Urinary bladder (tissue), 4 donors: ENCODE measurements at places on chromosomes 12 and 14.

- DNase-seq, result no peak
Measured at GRCh38 chr12:67647181-67647798, 1.3 kb upstream of the DYRK2 start.

- no peak for DNase-seq
Measured at GRCh38 chr14:35387219-35387618, 17.3 kb downstream of the NFKBIA start.

DNA sequence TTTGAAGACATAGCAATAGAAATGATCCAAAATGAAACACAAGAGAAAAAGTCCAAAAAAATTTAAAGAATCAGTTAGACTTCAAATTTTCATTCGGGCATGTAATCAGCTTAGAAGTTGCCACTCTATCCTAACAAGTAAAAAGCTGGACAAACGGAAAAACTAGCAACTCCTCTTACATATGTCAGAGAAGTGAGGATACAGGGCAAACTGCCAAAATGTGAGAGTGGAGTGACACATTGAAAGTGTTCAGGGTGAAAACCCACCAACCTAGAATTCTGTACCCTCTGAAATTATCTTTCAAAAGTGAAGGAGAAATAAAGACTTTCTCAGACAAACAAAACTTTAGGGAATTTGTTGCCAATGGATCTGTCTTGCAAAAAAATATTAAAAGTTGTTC lies 42.0 kb upstream of the CHPT1 start:
- no peak for DNase-seq

DNA sequence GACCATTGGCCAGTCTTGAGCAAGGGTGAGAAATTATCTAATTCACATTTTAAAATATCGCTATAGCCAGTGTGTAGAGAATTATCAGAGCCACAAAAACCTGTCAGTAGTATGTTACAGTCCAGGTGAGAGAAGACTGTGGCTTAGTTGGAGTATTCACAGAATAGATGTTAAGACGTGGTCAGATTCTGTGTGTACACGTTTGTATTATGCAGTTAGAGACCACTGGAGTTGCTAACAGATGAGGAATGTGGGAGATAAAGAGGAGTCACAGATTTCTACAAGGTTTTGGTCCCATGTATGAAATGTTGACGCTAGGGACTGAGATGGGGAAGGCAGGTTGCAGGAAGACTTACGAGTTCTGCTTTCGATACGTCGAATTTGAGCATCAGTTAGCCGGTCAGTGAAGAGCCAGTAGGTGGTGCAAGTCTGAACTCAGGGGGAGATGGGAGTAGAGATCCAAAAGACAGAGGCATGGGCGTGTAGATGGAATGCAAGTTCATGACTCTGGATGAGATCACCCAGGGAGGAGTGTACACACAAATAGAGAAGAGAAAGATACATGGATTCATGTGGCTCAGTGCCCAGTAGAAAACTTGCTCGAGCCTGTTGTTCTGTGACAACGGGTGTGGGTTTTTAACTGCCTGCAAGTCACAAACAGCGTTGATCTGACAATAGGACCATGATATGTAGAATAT lies 114.8 kb upstream of the FLRT2 start:
- DNase-seq, result peak; percentile 91

- DNase-seq, result no peak
Measured at GRCh38 chr14:39607978-39608377, 175.7 kb upstream of the FBXO33 start.

- DNase-seq, result no peak
Measured at GRCh38 chr12:121806546-121807423, 3.0 kb downstream of the SETD1B start.

DNA sequence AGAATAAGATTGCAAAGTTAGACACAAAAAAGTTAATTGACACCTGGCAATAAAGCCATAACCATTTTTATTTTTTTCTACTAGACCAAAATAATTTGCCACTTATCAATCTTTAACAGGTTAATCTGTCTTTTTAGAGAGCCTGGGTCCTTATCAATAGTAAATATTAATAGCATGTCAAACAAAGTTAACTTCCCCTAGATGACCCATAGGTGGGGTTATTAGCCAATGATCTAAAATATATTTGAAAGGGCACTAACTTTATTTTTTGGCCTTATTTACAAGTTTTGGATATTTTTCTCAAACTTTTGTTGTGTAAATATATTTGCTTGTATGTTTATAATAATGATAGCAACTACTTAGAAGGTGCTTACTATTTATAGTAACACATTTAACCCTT lies 3.9 kb downstream of the ANKRD33 start:
- no peak for DNase-seq

DNA sequence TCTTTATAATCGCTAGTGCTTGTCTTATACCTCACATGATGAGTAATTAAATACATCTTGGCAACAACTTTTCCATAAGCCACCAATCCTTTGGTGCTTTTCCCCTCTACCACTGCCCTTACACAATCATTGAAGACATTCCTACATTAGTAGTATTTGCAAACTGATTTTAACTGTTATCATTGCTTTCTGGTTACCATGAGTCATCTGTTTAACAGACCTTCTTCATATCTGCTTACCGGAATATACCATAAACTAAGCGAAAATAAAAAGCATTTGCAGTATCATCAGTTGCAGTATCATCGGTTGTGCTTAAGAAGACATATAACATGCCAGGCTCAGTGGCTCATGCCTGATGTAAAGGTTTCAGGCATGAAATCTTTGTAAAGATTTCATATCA lies 54.8 kb upstream of the PLEKHA5 start:
- DNase-seq, result no peak

- DNase-seq, result no peak
Measured at GRCh38 chr12:113049976-113050742, 6.4 kb upstream of the DTX1 start.

- DNase-seq, result no peak
Measured at GRCh38 chr12:132227782-132228475, 83.7 kb downstream of the NOC4L start.

GRCh38 chr14:102878174-102878969 lies 44.1 kb upstream of the AMN start:
- no peak for DNase-seq

DNA sequence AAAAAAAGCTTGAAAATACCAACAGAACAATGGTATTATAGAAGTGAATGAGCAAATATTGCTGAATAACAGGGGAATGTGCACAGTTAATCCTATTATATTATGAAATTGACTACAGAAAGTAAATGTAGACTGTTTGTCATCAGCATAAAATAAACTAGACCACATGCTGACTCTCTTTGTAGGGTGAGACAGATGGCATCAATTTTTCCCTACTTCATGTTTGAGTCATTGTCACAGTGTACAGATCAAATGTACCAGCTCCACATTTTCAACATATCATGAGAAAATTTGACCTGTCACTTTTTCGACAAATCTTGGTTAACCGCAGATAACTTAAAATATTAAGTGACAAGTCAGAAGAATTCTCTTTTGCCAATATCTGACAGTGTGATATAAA lies 421.0 kb downstream of the RPL10L start:
- DNase-seq, result no peak

GRCh38 chr12:88202500-88202899 lies 60.4 kb downstream of the TMTC3 start:
- no peak for DNase-seq

DNA sequence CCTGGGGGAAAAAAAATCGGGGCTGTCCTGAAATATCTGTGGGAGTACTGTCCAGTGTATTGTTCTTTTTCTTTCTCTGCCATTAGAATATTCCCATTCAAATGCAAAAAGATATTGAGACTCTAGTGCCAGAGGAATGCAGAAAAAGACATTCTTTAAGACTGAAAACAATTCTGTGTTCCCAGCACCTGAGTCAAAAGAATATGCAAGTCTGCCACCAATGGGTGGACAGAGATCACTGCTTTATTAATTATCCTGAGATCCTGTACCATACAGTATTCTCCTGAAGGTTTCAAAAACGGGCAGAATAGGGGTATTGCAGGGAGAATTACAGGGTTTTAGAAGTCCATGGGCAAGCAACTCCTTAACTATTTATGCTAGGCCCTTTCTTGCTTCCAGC lies 361.8 kb downstream of the C12orf50 start:
- no peak for DNase-seq

DNA sequence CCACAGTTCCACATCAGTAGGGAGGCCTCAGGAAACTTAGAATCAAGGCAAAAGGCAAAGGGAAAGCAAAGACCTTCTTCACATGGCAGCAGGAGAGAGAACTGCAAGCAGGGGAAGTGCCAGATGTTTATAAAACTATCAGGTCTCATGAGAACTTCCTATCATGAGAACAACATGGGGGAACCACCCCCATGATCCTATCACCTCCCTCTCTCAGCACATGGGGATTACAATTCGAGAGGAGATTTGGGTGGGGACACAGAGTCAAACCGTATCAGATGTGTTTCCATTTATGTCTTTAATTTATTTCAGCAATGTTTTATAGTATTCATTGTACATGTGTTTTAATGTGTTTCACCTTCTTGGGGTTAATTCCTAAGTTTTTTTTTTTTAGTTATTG lies 25.8 kb downstream of the METAP2 start:
- no peak for DNase-seq

- DNase-seq, result no peak
Measured at GRCh38 chr14:104571246-104571645, 8.3 kb upstream of the C14orf180 start.

DNA sequence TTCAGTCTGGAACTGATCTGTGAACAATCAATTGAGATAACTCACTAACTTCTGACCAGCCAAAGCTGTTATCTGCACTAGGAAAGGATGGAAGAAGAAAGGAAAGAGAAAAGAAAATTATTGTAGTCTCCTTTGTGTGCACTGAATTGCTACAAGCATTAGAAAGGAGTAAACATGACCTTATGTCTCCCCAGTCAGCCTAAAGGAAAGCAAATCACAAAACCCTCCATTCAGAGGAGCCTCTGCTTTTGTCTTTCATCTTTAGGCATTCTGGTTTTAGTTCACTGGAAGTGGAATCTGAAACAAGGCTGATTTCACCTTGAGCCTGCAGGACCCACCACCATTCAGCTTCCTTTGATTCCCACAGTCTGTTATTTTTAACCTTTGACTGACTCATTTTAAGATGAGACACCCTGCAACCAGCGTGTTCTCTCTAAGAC lies 26.0 kb downstream of the TBX3 start:
- no peak for DNase-seq

GRCh38 chr12:88142610-88142991 lies 494 bp downstream of the TMTC3 start:
- DNase-seq, result no peak

GRCh38 chr14:99230208-99231151 lies 41.5 kb downstream of the BCL11B start:
- DNase-seq, result no peak
